ENCODE measurements at places on chromosomes 5 and 9. TPM values are rescaled to one million over a fixed set of nuclear protein-coding genes. Genes with fewer than 3 reads are reported as not detected.

TOR2A gene
- 2.3 TPM for total RNA-seq

CFAP90 gene
- not detected for total RNA-seq

PCDHGA2 gene
- total RNA-seq: 1.7 TPM

AGGF1 gene
- total RNA-seq: 29.6 TPM

SH3TC2 gene
- total RNA-seq: 9.5 TPM

DIPK1B gene
- 1.4 TPM for total RNA-seq

CLIC3 gene
- 4.8 TPM for total RNA-seq

ENTR1 gene
- total RNA-seq: 24.6 TPM

ACTBL2 gene
- total RNA-seq: not detected

GPR150 gene
- total RNA-seq: 0.13 TPM

LVRN gene
- under 0.01 TPM for total RNA-seq

ZNF79 gene
- 9.2 TPM for total RNA-seq

GNA14 gene
- 4.4 TPM for total RNA-seq

LRRC19 gene
- not detected for total RNA-seq

PDGFRB gene
- 159 TPM for total RNA-seq

ARHGEF37 gene
- total RNA-seq: 0.99 TPM

All from aortic smooth muscle cell (primary cell).